ENCODE measurements at places on chromosomes 16 and 17.

DNA sequence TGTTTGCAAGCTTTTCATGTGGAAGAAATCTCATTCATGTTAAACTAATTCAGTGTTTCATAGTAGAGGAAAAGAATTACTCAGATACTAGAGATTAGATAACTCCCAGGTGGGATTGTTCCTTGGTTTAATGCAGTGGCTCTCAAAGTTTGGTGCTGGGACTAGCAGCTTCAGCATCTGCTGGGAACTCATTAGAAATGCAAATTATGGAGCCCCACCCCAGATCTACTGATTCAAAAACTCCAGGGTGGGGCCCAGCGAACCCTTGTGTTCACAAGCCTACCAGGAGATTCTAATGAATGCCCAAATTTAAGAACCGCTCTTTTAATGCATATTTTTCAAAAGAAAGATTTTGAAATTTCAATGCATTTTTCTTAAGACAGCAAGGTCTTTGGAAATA, 253.4 kb upstream of the CNTNAP4 start:
- no peak for DNase-seq

- DNase-seq, result no peak
These were observed 47.0 kb downstream of the TBC1D26 start for GRCh38 chr17:15779119-15779518.

DNA sequence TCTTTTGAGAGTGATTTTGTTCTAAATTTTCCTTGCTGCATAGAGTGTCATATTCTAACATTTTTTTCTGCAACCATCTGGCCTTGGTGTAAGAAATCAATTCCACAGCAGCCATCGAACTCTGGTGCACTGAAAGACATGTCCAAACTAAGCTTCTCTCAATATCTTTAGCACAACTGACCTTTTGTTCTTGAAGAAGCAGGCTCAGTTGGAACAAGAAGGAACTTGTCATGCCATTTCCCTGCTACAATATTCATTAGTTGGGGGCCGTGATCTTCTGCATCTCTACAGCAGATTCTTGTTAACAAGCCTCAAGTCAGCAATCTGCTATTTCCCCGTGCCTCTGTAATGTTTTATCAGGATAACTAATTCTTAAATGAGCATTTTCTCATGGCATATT, 1305.6 kb downstream of the CDH11 start:
- DNase-seq, result no peak

GRCh38 chr16:29904947-29905346, 4.7 kb downstream of the ASPHD1 start:
- DNase-seq, result no peak

- no peak for DNase-seq
These were observed 6.7 kb downstream of the BBS2 start for GRCh38 chr16:56513091-56513490.

Measured in femur (tissue), 1 donor.